ENCODE measurements at places on chromosomes 1 and 21.

DNA sequence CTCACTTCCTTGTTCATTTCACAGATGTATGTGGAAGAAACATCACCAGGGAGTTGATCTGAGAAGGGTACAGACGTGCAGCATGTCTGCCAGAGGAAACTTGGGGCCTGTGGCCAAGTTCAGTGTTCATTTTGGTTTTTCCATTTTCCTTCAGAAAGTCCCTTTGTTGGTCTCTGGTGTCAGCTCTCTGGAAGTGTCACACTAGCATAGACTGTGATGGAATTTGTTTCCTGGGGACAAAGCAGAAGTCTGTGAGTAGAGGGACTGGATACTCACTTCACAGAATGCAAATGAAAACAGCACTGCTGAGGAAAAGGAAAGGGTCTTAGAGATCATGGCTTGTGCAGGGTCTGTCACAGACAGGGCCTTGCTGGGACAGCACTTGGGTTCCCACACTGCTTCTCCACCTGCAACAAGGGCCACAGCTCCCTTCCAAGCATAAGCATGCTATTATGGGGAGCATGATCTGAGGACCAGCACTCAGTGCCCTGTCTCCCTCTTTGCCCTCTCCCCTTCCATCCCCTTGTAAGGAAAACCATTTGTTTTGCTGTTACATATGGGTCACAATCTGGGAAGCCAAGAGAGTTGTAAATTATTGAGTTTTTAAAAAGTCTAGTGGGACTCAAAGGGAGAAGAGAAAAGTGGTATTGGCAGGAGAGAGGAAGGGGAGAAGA is 31.4 kb upstream of the CD84 start:
- no peak for DNase-seq

DNA sequence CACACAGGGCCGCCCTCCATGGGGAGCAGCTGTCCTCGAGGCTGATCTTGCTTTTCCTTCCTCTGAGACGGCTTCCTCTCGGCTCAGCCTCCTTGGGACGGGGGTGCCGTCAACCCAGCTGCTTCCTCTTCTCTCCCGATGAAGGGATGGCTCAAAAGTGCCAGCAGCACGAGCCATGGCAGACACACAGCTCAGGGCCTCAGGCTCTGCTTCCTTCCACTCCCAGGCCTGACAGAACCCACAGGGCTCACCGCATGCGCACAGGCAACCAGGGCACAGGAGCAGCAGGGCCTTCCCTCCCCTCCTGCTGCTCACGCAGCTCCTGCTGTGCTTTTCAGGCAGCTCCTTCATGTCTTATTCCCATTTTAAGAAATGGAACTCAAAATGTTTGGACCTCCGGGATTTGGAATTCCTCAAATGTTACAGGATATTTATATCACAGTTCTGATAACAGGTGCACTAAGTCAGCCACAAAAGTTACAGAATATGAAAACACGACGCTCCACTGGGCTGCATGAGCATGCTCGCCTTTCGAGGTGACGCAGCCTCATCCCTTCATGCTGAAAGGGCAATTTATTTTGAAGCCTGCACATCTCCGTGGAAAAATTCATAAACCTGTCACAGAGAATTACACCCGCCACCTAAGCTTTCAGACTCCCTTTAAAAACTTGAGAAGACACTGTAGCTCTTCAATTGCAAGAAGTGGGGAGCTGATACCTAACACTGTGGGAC is 84.4 kb downstream of the HSF2BP start:
- no peak for DNase-seq

GRCh38 chr1:51863384-51863783 is 15.1 kb downstream of the NRDC start:
- DNase-seq, result no peak

DNA sequence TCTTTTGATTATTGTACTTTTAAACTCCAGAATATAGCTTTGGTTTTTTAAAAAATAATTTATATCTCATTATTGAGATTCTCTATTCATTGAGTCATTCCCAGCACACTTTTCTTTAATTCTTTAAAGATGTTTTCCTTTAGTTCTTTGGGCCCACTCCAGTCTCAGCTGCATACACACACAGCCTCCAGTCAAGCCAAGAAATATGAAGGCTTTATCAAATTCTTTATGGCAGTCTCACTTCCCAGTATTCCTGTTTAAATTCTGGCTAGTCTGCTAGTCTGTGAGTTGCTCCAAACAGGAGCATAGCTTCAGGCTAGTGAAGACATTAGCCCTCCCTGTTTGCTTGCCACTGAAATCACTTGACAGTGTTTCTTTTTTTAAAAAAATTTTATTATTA is 61.2 kb downstream of the CRP start:
- DNase-seq, result no peak

DNA sequence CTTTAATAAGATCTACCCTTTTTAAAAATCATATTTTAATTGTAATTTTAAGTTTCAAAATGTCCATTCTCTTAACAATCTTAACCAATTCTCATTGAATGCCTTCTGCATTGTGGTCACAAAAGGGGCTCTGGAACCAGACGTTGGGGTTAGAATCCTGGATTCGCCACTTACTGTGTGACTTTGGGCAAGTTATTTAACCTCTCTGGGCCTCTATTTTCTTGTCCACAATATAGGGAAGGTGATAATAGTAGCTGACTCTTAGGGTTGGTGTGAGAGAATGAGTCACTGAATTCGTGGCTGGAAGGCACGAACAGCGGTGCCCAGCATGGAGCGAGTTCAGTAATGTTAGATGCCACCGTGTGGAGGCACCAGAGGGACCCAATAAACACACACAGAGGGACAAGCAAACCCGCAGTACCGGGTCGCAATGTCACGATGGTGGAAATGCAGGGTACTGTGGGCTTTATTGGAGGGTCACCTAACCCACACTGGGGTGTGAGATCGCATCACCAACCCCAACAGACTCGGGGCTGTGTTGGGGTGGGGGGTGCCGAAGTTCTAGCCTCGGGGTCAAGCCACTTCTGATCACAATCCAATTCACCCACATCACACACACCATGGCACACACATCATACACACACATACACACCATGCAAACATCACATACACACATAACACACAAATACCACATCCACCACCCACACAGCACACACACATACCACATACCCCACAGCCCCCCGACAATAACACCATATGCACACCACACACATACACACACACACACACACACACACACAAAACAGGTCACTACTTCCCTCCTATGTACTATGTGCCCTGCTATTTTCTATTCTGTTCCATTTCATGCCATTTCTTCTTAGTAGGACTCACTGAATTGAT is 27.0 kb upstream of the IFNAR2 start:
- no peak for DNase-seq

- peak; percentile 7 for DNase-seq
Observed at GRCh38 chr1:22420455-22421053, 31.1 kb upstream of the ZBTB40 start.

GRCh38 chr21:36359185-36359584 is 26.0 kb upstream of the CHAF1B start:
- no peak for DNase-seq

- DNase-seq, result no peak
Observed at GRCh38 chr1:183881387-183882131, 76.6 kb downstream of the RGL1 start.

GRCh38 chr1:156410238-156410637 is 41.2 kb downstream of the RHBG start:
- no peak for DNase-seq

DNA sequence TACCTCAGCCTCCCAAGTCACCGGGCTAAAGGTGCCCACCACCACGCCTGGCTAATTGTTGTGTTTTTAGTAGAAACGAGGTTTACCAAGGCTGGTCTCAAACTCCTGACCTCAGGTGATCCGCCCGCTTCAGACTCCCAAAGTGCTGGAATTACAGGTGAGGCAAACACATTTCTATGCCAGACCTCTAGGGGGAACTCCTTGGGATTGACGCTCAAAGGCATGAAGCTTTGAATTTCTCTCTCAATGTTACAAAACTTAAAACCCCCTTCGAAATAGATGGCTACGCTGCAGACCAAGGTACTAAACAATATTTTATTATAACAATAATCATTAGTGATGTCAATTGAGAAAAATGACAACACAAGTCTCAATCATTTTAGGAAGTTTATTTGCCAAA is 330.0 kb downstream of the SETD4 start:
- DNase-seq, result no peak

GRCh38 chr1:15847893-15848142 is 311 bp downstream of the SPEN start:
- DNase-seq, result no peak
